SW480 (cell line): ENCODE measurements at places on chromosomes 4 and X.

DNA sequence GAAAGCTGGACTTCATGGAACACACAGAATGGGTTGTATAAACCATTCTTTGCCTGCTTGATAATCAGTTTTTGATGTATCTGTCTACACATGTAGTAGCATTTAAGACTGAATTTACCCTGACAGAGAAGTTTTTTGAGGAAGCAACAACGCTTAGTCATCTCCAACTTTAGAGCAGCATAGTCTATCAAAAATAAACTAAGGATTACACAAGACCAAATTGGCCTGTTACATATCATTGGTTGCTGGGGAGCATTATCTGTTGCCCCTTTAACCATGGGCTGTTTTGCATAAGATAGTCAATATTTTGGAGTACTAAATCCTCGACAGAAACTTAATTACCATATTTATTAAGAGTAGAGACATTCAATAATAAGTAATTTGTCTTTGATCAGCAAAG, 347.4 kb downstream of the FAM47B start:
- no peak for DNase-seq

- no peak for DNase-seq
Measured at GRCh38 chrX:69203638-69204037, 38.4 kb upstream of the PJA1 start.

DNA sequence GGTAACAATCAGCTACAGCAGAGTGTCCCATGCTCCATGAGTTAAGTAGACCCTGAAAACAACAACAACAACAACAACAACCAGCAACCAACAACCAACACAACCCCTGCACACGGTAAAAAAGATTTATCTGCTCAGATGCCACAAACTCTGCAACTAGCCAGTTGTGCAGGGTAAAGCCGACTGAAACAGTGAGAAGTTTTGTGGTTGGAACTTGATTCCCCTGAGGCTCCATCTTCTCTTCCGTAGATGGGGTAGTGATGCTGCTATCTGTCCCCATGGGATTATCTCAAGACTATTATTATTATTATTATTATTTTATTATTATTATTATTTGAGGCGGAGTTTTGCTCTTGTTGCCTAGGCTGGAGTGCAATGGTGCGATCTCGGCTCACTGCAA, 50.6 kb upstream of the RAPGEF2 start:
- DNase-seq: no peak

- no peak for DNase-seq
Measured at GRCh38 chrX:123298026-123298425, 113.9 kb downstream of the GRIA3 start.

- no peak for DNase-seq
Measured at GRCh38 chrX:24343719-24344118, 16.7 kb upstream of the SUPT20HL1 start.

- no peak for DNase-seq
Measured at GRCh38 chr4:53489279-53489889, 101.9 kb downstream of the LNX1 start.

GRCh38 chrX:68889249-68889648, 60.4 kb downstream of the EFNB1 start:
- DNase-seq: no peak

- no peak for DNase-seq
Measured at GRCh38 chrX:46849933-46850332, 13.1 kb downstream of the RP2 start.

DNA sequence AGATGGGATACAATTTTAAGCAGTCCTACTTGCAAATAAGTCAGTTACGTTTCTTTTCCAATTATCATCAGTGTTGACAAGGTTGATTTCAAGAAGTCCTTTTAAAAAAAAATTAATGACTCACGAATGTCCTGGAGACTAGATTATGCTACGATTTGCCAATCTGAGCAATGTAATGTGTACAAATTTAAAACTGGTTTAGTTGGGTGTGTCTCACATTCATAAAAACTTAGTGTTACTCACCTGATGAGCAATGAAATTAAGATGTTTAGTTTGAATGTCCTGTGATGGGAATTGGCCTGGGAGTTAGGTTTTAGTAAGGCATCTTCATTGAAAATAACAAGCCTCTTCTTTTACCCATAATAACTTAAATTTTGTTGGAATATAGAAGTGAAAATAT, 136.7 kb upstream of the POF1B start:
- no peak for DNase-seq

DNA sequence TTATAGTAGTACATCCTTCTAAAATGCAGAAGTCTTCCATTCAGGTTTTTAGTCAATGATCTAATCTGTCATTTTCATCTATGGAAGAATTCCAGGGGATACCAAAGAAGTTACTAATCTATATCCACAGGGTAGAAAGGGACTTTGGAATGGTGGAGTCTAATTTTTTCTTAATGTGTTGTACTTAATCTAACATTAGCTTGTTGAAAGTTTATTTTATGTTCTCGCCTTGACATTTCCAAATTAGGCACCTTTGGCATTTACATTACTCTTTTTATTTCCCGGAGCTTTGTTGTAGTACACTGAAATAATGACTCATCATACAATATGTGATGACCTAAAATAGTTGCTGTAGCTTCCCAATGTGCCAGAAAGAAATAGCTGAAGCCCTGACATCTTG, 91.5 kb downstream of the HTR2C start:
- DNase-seq: no peak

- no peak for DNase-seq
Measured at GRCh38 chr4:42478509-42478908, 81.2 kb downstream of the SHISA3 start.

DNA sequence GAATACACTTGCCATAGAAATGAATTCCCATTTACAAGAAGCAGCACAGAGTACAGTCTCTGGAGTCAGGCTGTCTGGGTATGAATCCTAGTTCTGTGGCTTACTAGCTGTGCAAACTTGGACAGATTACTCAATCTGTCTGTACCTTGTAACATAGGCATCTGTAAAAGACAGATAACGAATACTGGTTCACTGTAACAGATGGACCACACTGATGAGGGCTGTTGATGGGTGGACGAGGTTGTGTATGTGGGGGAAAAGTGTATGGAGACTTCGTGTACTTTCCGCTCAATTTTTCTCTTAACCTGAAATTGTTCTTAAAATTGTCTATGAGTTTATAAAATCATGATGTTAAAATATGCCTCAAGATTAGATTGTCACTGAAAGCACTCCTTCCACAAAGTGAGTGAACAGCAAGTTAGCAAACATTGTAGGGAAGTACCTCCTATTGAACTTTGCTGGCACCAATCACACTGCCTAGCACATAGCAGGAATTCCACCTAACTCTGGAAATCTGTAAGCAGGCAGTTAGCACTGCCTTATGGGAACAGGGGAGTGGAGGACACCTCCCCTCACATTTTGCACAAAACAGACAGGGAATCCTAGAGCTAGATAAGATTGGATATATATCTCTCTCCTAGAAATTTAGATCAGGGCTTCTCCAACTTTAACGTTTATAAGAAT, 6.5 kb upstream of the EXOSC9 start:
- DNase-seq: no peak

DNA sequence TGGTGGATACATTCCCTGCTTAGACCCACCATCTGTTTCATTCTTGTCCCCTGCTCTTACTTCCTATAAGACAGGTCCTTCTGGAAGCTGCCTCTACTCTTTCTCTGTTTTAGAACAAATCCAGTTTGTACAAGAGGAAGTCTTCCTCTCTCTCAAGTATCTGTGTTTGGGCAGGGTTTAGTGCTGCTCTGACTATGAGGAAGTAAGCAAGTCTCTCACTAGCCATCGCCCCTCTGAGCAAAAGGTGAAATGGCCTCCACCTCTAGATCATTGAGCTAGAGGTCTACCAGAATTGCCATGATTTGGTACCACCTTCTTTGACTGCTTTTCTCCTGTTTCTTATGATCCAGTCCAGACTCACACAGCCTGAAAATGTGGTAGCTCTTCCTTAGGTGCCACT, 8.4 kb downstream of the BTK start:
- no peak for DNase-seq

DNA sequence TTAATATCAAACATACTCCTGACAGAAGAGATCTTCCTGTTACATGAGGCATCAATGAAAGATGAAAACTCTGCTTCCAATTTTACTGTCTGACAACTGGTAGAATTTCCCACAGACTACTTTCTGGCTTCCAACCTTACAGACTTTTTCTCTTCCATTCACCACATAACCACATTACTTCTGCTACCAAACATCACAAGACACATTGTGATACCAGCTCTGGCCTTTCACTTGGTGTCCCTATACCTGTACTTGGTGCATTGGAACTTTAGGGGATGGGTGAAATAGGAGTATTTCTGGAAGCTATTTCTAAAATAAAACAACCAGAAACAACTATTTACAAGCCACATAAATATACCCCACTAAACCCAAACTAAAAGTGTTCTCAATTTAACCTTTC, 20.5 kb downstream of the AMTN start:
- DNase-seq: no peak

GRCh38 chr4:19806865-19807264, 444.8 kb upstream of the SLIT2 start:
- DNase-seq: no peak

DNA sequence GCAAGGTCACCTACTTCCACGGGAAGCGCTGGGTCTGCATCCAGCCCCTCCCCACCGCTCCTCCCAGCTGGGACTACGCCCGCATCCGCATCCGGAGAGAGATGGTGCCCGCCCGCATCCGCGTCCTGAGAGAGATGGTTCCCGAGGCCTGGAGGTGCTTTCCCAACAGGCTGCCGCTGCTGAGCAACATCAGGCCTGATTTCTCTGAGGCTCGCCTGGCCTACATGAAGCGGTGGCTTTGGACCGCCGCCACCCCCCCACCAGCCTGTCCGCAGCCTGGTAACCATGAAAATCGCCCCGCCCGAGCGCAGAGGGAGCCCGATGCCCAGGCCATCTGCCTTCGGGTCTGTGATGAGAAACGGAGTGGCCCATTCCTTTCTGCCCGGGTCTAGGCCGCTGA, 18.1 kb downstream of the CLTRN start:
- no peak for DNase-seq

DNA sequence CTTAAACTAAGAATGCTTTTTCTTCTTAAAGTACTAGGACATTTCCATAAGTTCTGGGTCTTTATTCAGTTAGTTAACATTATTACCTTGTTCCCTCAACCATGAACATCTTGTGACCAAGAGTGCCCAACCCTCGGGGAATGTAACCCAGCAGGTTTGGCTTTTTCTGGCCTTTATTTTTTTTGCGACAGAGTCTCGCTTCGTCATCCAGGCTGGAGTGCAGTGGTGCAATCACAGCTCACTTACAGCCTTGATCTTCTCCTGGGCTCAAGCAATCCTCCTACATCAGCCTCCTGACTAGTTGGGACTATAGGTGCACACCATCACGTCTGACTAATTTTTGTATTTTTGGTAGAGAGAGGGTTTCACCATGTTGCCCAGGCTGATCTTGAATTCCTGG, 65.1 kb downstream of the USP11 start:
- no peak for DNase-seq

- no peak for DNase-seq
Measured at GRCh38 chr4:180394730-180395129, 1848.5 kb upstream of the TENM3 start.

DNA sequence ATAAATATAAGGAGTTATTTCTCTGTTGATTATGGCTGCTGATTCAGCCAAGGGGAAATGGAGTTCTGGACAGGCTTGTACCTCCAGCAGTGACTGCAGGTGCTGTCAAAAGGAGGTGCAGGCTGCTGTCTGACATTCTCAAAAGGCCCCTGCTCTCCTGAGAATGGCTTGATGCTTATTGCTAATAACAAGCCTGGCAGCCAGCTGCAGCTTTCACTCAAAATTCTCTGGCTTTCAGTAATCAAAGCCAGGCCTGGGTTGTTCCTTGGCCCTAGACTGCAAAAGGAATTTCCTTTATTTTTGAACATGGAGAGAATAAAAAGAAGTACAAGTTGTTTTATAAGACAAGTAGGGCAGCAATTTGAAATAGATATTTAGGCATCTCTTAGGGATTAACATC, 575.9 kb downstream of the MID1IP1 start:
- DNase-seq: no peak

DNA sequence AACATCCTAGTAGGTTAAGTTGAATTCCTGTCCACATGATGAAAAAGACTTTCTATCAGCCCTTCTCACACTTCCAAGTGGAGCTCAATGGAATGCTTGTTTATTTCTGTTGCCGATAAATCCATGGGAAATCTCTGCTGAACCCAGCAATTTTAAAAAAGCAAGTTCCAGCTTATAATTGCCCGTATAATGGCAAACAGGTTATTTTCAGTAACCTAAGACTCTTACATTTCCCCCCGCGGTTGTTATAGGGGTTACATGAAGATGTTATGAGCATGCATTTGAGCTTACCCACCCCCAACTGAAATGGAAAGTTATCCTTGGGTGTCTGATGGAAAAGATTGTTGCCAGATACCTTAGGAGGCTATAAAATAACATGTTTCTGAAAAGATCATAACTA, 136.2 kb downstream of the PALLD start:
- no peak for DNase-seq

DNA sequence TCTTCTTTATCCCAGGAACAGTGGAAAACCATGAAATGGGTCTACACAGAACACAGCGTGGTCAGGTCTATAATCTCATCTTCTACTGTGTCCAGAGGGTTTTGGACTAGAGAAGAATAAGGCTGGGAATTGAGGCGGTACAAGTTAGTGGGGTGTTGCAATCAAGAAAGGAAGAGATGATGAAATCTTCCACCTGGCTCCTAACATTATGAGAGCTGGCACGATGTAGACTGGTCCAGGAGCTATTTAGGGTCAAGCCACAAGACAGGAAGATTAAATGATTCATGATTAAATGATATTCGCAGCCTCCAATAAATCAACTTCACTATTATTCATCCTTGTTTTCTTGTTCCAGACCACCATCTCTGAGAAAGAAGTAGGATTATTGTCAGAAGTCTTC, 88.0 kb downstream of the ARSF start:
- peak; percentile 14 for DNase-seq

GRCh38 chr4:6855692-6856297, 53.8 kb upstream of the TBC1D14 start:
- DNase-seq: peak; percentile 73

- DNase-seq: no peak
Measured at GRCh38 chrX:130826249-130826648, 76.8 kb downstream of the ENOX2 start.

- no peak for DNase-seq
Measured at GRCh38 chr4:89305712-89306437, 1.7 kb downstream of the GPRIN3 start.

- no peak for DNase-seq
Measured at GRCh38 chr4:18733961-18734360, 712.4 kb upstream of the LCORL start.
